Activated T-helper 1 cell treated with anti-CD3 and anti-CD28 coated beads, Interleukin-2, amount 50 U/mL, for 16 hours (primary cell): ENCODE measurements at places on chromosomes 6 and 20.

- DNase-seq = no peak
Measured at GRCh38 chr6:49001856-49002541, 461.1 kb downstream of the MMUT start.

GRCh38 chr20:58944610-58945009 lies 36.4 kb upstream of the NELFCD start:
- DNase-seq = no peak

GRCh38 chr6:27893836-27894807 lies 18.1 kb downstream of the OR2B2 start:
- peak; percentile 38 for DNase-seq

- no peak for DNase-seq
Measured at GRCh38 chr6:111743862-111744692, 129.2 kb downstream of the FYN start.

- peak; percentile 68 for DNase-seq
Measured at GRCh38 chr6:29632789-29633533, at the start of gene GABBR1. GABBR1 (minus strand) TSS chr6:29633183; CDS start chr6:29632385, 798 bp downstream.

GRCh38 chr20:25320035-25320800 lies 70.4 kb downstream of the ABHD12 start:
- no peak for DNase-seq
